Anterior cingulate cortex (tissue), 58 donors: ENCODE measurements at places on chromosomes 2 and 18.

DNA sequence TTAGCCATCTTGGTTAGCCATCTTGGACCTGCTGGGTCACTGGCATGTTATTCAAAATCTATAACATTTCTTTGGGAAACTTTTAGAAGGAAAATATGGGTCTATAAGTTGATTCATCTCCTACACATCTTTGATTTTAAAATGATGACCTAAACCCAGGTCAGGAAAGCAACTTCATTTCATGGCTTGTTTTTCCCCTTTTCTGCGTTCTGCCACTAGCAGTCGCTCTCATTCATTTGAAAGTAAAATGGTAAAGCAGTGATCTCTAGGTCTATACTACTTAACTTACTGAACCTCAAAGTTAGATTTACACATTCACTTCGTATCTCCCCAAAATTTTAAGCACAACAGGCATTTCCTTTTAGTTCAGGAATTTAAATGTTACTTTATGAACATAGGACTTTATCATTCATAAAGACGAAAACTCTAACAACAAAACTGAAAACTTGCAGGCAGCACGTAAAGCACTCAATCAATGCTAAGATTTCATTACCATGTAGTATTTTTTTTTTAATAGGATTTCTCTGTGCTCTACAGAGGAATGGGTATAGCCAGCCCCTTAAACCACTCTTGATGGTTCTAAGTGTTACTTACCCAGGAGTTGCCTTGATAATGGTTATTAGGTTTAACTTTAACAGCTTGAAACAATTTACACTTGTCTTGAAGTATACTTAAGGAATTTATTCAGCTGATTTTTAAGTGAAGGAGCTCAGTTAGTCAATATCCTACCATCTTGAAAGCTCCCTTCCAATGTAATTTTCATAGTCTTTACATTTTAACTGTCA is 62.5 kb downstream of the GORASP2 start:
- DNase-seq, result no peak

GRCh38 chr2:161947406-161947805 is 126.6 kb downstream of the DPP4 start:
- no peak for DNase-seq

GRCh38 chr2:225052703-225053102 is 10.4 kb upstream of the DOCK10 start:
- no peak for DNase-seq

DNA sequence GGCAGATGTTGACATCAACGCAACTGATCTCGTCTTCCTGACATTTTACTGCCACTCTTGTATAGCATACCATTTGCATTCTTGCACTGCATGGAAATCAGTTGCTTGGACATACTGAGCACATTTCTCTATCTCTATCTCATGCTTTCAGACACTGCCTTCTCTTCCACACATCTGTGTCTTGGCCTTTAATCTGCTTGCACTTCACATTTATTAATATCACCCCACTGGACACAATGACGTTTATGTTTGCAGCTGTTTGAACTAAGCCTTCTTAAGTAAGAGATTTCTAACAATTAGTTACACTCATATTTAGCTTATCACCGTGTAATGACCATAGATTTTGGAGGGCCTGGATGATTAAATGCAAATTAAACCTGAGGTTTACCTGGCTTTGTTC is 229.8 kb upstream of the CDH19 start:
- DNase-seq, result no peak

GRCh38 chr2:204900910-204901309 is 355.6 kb downstream of the PARD3B start:
- DNase-seq, result no peak

DNA sequence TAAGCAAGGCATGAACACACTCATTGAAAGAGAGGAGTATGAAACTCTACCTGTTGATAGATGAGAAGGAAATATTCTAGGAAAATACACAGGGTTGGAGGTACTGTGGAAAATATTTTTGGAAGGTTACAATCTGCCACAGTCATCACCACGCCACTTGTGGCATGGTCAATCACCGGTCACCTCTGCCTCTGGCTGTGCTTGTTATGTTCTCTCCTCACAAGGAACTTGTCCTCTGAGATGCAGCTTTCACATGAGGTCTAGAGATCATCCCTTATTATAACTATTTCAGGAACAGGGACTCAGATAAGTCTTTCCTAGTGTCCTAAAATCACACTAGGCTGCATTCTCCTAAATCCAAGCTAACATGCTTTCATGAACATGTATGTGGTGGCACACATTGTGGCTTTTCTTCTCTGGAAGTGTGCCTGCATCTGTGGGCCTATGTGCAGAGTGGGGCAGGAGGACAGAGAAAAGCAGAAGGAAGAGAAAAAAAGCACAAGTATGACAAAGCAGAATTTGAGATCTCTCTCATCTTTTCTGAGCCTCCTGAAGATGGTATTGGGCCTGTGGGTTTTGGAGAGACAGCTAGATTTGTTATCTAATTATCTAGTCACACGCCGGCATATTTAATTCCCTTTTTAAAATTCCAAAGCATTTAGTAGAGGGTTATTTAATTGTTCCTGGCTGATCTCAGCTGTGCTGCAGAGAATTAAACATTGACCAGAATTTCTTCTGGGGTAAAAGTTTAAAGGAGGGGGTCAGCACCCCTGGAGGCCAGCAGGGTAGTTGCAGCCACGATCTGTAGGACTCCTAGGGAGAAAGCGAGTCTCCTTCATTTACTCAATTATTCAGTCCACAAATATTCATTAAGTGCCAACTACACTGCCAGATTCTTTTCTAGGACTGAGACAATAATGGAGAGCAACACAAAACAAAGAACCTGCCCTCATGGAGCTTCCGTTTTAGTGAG is 294.6 kb downstream of the RDH14 start:
- DNase-seq, result no peak
